ENCODE measurements at places on chromosomes 6 and 20.

DNA sequence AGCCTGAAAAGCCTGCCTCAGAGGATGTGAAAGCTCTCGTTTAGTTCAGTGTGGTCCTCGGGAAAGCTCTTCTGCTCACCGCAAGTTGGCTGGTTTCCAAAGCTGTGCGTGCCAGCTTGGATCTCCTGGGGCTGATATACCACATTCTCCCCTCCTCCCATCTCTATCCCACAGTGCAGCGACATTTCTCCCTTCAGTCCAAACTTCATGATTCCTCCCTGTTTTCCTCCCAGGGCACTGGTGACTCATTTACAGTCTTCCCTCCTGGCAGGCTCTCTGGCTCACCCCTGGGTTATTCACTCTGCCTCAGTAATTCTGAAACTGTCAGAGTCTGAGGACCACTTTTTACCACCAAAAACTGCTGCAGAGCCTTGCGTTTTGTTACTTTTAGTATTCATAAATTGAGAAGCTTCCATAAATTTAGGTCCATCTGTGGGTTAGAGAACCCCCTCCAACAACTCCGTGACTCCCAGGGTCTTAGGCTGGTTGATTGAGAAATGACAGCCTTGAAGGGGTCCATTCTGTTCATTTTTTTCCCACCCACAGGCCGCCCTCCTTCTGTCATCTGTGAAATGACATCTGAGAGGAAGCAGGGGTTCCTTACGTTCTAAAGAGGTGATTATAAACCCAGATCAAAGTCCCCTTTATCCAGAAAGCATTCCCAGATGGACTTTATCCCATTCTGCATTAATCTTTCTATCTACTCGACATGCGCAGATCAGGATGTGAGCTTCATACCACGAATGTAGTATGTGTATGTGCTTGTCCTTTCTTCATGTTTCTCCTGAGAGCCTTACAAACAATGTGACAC is 6.1 kb downstream of the TRIM10 start:
- no peak for DNase-seq

GRCh38 chr20:35560105-35560511 is 18.2 kb downstream of the ERGIC3 start:
- DNase-seq, result no peak

DNA sequence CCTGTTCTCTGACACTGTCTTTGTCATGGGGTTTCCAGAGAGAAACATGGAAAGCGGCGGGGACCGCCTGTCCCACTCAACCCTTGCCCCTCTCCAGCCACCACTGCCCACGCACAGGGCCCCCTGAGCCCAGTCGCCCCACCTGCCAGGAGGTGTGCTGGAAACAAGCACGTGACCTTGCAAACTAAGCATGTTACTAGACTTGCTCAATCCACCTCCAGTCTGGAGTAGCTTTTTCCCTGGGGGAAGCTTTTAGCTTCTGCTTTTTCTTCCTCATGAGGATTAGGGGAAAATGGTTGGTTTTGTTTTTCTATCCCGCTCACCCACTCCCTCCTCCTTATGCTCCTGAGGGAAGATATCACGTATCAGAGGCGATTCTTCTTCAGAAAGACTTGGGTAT is 105.7 kb downstream of the PLEKHG1 start:
- DNase-seq, result no peak

GRCh38 chr6:7730001-7730783 is 4.3 kb downstream of the BMP6 start:
- DNase-seq, result no peak

DNA sequence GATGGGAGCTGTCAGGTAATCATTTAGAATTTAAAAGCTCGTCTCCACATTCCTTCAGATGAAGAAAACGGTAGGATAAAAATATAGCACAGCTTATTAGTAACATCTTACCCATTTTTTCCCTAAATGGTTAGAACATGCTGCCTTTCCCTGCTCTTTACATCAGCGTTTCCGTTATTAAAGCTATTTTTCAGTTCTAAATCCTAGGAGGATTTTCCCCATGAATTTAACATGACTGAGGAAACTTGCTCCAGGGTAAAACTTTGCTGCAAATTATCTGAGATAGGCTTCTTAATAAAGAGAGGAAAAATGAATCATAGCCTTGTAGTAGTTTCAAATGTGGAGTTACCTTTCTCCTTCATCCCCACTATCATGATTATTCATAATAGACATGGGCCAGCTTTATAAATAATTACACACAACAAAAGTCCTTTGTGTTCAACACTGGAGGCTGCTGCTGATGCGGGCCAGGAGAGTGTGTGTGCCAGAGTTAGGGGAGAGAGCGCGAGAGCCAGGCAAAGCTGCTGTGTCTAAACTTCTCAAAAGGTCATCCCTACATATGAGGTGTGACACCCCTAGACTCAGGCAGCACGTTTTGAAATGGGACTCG is 24.4 kb downstream of the MYLIP start:
- DNase-seq, result no peak
